Stomach (tissue), 19 donors: ENCODE measurements at places on chromosomes 5 and 9. TPM values are rescaled to one million over a fixed set of nuclear protein-coding genes. Genes with fewer than 3 reads are reported as not detected.

Gene SNAPC4
- 58.2 TPM for total RNA-seq

Gene PCDHGC5
- total RNA-seq: 3.5 TPM

- no peak for DNase-seq
Observed at GRCh38 chr5:133229931-133230664, 178.3 kb downstream of the HSPA4 start.

GRCh38 chr5:148904440-148904839, 78.0 kb downstream of the ADRB2 start:
- no peak for DNase-seq

GRCh38 chr5:432201-432927, 10.6 kb upstream of the EXOC3 start:
- peak; percentile 20 for DNase-seq

GRCh38 chr5:39022151-39022550, 52.0 kb downstream of the RICTOR start:
- no peak for DNase-seq

DNA sequence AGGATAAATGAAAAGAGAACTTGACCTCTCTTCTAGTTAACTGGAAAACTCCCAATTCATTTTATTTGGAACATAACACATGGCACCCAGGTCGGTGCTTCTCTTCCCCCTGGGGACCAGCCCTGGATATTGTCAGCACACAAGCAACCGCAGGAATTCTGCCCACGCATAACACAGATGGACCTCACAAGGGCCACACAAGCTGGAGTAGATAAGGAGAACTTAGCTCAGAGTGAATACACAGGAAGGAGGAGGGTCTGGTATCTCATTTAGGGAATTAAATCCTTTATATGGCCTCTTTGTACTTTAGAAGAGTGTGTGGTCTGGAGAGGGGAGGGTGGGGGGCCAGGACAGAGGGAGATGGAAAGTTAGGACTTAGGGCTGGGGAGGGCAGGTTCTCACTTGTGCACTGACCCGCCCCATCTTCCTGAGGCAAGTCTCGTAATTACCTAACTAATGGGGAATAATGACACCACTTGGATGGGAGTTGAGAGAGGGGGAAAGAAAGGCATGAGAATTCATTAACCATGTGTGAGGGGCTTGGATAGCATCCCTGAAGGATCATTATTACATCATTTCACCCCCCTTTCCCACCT, 341.2 kb upstream of the WWC1 start:
- peak; percentile 23 for DNase-seq

DNA sequence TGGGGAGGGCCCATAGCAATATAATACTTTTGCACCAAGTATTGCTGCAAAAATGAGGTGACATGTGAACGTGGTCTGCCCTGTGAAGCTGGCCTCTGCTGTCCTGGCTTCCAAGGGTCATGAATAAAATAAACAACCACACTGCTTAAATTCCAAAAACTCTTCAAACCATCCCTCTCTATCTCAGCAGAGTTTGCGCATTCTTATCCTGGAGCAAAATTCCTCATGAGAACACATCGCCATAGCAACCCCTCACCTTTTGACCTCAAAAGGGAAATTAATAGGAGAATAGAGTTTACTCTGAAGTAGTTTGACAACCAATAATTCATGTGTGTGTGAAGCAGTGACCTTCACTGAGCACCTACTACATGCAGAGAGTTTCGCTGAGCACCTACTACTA, 342.9 kb downstream of the SPOCK1 start:
- no peak for DNase-seq

GRCh38 chr5:2750758-2751464, 566 bp downstream of the IRX2 start:
- peak; percentile 62 for DNase-seq

- no peak for DNase-seq
Observed at GRCh38 chr5:98599016-98599415, 174.4 kb upstream of the RGMB start.
